T-helper 1 cell (primary cell): ENCODE measurements at places on chromosomes 2 and 18.

DNA sequence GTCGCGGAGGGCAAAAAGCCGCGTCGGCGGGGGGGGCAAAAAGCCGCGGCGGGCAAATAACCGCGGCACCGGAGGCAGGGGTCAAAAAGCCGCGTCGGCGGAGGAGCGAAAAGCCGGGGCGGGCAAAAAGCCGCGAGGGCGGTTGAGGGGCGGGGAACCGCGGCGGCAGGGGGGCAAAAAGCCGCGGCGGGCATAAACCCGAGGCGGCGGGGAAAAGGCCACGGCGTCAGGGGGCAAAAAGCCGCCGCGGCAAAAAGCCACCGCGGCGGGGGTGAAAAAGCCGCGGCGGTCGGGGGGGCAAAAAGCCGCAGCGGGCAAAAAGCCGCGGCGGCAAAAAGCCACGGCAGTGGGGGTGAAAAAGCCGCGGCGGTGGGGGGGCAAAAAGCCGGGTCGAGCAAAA is 598.0 kb upstream of the TEKT4 start:
- no peak for DNase-seq

DNA sequence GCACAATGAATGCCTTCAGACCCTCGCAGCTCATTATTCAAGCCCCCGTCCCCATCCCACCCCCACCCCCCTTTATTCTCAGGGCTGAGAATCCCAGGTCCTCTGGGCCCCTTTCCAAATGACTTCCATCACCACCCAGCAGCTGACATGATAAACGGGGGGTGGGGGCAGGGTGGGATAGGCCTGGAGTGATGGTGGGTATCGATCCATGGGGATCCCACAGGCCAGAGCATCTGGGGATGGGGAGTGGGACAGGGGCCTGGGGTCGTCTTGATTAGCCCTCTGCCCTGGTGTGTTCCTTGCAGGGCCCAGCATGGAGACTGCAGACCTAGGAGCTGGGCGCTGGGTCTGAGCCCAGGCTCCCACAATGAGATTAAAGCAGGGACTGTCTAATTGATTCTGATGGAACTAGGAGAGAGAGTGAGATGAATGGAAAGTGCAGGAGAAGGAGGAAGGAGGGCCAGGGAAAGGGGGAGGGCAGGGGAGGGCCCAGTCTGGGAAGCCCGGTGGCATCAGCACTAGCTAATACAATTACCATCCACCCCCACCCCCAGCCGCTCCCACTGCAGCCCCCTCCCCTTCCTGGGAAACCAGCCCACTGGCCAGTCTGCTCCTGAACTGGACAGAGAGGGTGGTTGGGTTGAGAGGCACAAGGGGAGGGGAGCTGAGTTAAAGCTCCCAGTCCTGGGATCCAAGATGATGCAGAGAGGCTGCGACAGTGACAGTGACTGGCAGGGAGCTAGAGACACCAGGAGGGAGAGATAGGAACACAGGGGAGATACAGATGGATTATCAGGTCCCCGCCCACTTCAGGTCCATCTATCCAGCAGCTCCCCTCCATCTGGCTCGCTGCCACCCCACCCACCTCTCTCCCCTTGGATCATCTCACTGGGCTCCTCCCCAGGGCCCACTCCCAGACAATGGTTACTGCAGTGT is 13.1 kb upstream of the TNS1 start:
- no peak for DNase-seq

GRCh38 chr2:144751142-144751905 is 231.4 kb upstream of the ZEB2 start:
- DNase-seq: no peak

- no peak for DNase-seq
Measured at GRCh38 chr18:40360558-40360957, 1594.5 kb upstream of the PIK3C3 start.

GRCh38 chr2:42859006-42859552 is 66.7 kb upstream of the HAAO start:
- DNase-seq: no peak

DNA sequence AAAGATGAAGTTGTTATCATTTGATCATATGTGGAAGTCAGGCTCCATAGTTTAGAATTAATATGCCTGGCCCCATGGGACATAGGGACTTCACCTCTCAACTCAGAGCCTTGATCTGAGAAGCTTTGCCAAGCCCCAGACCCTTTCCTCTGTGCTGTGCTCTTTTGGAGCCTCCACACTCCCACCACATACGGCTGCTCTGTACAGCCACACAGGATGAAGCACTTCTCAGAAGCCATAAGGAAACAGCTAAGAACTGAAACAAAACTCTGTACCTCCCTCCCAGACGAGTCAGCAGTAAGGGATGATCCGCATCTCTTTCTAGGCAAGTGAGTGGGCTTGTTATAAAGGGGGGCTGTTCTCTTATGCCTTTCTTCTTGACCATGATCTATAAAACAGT is 66.5 kb downstream of the CAB39 start:
- DNase-seq: no peak

- DNase-seq: no peak
Measured at GRCh38 chr2:86598966-86599365, 24.7 kb downstream of the RNF103 start.
